HFFc6 (cell line): ENCODE measurements at places on chromosomes 13 and 19.

DNA sequence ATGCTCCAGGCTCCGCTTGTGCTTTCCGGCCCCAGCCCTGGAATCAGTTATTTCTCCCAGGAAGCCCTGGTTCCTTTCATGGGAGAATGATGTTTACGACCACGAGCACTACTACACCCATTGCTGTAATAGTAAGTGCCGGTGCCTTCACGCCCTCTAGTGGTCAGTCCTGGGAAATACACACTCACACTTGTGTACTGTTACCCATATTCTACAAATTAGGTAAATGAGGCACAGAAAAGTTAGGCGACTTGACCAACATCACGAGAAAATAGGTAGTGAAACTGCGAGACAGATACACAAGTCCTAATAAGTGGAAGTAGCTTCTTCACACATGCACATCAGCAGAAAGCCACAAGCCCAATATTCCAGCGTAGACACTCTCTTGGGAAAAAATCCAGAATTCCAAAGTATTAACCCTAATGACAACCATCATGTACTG, 21.7 kb downstream of the CEACAM21 start:
- no peak overlapping the region for H3K4me3 ChIP-seq
- H3K27ac ChIP-seq, result no peak overlapping the region
- peak; percentile 64 for DNase-seq
- peaks cover 12% of the 10 kb centered on the region; the same call in 1 of the 2 replicates for H3K4me1 ChIP-seq
- H3K27me3 ChIP-seq, result peaks cover 19% of the 10 kb centered on the region

- DNase-seq, result peak; percentile 2
- H3K4me3 ChIP-seq, result no peak overlapping the region
- no peak overlapping the region for H3K27ac ChIP-seq
- no peaks in the 10 kb centered on the region for H3K27me3 ChIP-seq
Observed at GRCh38 chr19:56748378-56748777, 76.8 kb upstream of the ZNF835 start.

DNA sequence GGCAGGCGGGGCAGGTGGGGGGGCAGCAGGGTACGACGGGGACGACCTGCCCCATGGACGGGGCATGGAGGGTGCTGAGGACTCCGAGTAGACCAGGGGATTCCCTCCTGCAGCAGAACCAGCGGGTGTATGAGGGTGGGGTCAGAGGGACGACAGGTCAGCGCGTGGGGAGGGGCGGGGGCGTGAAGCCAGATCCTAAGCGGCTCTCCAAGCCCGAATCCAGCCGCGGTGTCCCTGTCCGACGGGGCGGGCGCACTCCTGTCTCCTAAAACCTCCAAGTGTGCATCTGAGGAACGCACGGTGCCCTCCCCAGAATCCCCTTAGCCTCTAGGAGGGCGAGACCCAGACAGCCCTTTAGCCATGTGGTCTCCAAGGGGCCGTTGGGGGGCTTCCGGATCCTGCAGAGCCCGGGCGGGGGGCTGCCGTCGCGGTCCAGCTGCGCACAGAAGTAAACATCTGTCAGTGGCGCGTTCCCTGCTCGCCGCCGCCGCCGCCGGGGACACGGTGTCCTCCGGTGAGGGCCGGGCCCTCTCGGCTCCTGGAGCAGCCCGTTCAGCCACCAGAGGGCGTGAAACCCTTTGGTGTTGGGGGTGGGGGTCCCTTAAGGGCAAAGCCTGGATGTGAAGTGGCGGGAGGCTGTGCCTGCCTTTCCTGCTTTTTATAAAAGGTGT, 730 bp downstream of the NRTN start:
- H3K27me3 ChIP-seq, result peaks cover 28% of the 10 kb centered on the region
- no peak overlapping the region for H3K27ac ChIP-seq
- DNase-seq, result peak; percentile 25
- no peaks in the 10 kb centered on the region for H3K36me3 ChIP-seq
- no peak overlapping the region for H3K4me3 ChIP-seq
- H3K4me1 ChIP-seq, result peaks cover 12% of the 10 kb centered on the region; the same call in 1 of the 2 replicates

DNA sequence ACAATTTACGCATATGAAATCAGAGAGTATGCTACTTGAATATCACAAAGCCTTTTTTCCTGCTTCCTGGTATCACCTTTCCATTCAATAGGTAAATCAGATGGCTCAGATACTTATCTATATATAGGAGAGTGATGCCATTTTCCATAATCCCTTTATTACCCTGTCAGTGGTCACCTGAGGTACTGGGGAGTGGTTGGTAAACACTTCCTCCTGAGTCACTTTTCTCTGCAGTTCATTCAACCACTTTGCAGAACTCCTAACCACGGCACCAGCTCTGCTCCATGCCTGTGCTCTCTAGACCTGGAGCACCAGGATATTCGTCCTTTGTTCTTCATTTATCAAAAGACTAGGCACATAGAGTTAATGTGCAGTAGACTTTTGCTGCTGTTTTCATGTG, 748.5 kb upstream of the KLHL1 start:
- no peak overlapping the region for H3K27ac ChIP-seq
- H3K4me1 ChIP-seq, result no peaks in the 10 kb centered on the region
- no peak overlapping the region for H3K4me3 ChIP-seq

DNA sequence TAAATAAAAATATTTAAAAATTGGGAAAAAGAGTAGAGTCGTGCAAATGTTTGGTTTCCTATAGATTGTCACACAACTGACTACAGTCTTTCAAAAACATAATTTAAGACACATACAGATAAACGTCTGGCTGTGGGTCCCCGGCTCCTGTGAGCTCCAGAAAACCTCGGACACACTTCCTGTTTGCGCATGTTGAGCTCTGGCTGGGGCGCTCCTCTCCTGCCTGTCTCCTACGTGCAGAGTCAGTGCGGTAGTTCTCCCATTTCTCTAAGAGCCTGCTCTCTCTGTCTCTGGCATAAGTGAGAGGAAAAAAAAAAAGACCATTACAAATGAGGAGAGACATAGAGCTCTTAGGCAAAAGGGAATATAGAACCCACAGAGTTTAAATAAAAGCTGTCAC, 128.2 kb upstream of the OBI1 start:
- H3K36me3 ChIP-seq, result no peaks in the 10 kb centered on the region
- H3K4me1 ChIP-seq, result no peaks in the 10 kb centered on the region
- no peak overlapping the region for H3K4me3 ChIP-seq
- H3K27ac ChIP-seq, result no peak overlapping the region
- DNase-seq, result no peak

DNA sequence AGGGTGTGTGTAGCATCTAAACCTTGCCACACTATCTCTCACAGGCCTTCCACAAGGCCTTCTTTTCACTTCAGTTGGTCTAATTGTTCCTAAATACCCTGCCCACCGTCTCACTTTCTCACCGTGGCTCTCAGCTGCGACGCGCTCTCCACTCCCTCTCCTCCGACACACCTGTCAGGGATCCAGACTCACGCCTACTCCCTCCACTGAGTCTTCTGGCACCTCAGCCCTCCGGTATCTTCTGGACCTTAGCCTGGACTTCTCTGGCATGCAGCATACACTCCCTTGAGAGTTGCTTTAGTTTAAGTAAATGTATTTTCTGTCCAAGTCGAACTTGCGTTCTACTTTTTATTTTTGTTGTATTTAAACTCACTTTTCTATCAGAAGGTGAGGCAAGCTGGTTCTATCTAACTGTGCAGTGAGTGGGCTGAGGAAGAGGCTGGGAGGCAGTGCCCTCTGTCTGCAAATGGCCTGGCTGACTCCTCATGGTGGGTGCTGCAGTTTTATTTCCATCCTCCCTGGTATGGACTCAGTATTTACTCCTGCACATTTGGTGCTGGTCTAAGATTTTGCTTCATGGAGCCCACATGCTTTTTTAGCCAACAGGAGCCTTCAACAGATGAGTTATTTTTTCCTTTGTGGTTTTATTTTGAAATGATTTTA, 28.5 kb upstream of the ARGLU1 start:
- no peaks in the 10 kb centered on the region for H3K36me3 ChIP-seq
- H3K4me1 ChIP-seq, result peaks cover 7% of the 10 kb centered on the region
- H3K27me3 ChIP-seq, result peaks cover 12% of the 10 kb centered on the region
- no peak overlapping the region for H3K27ac ChIP-seq

GRCh38 chr13:28470296-28470695, 24.6 kb downstream of the FLT1 start:
- no peak for DNase-seq
- no peak overlapping the region for H3K27ac ChIP-seq
- H3K4me1 ChIP-seq, result peaks cover 60% of the 10 kb centered on the region
- no peaks in the 10 kb centered on the region for H3K27me3 ChIP-seq

DNA sequence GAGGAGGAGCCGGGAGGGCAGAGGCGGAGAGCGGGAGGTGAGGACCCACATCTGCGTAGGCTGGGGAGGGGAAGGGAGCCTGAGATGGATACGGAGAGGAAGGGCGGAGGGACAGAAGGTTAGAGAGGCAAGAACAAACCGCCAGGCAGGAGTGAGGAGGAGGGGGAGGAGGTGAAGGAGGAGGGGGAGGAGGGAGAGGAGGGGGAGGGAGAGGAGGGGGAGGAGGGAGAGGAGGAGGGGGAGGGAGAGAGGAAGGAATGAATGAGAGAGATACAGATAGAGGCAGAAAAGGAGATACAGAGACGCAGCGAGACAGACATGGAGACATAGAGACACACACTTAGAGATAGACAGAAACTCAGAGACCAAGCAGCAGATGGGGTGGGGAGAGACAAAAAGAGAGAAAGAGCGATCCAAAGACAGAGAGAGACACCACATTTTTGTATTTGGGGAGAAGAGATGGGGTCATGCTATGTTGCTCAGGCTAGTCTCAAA, 782 bp upstream of the CA11 start:
- H3K36me3 ChIP-seq, result no peaks in the 10 kb centered on the region
- no peak for DNase-seq
- H3K4me3 ChIP-seq, result peak overlapping the region; percentile 26; the same call in 1 of the 2 replicates

GRCh38 chr13:70816853-70817252, 708.6 kb upstream of the KLHL1 start:
- H3K36me3 ChIP-seq, result no peaks in the 10 kb centered on the region
- H3K4me1 ChIP-seq, result no peaks in the 10 kb centered on the region
- no peak overlapping the region for H3K4me3 ChIP-seq
- H3K27me3 ChIP-seq, result no peaks in the 10 kb centered on the region

DNA sequence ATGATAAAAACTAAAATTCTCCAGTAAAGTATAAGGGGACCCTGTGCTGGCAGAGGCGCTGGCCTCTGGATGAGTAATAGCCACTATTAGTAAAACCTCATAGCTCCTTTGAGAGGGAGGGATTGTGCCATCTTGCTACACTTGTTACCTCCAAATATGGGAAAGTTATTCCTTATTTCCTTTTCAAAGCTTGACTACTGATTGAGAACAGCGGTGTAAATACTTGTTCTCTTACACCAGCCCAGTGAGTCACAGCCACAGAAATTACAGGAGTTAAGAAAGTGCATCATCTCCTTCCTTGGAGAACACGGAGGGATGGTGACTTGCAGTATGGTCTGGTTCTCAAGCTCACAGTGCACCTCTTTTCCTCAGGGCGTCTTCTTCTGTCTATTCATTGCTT, 379.0 kb downstream of the EFNB2 start:
- H3K27me3 ChIP-seq, result no peaks in the 10 kb centered on the region; the same call in 1 of the 2 replicates
- peak overlapping the region; percentile 54 for H3K4me3 ChIP-seq
- H3K36me3 ChIP-seq, result peaks cover 14% of the 10 kb centered on the region
- H3K4me1 ChIP-seq, result peaks cover 73% of the 10 kb centered on the region
- H3K27ac ChIP-seq, result peak overlapping the region; percentile 96

GRCh38 chr19:36081894-36082293, 27.2 kb downstream of the WDR62 start:
- H3K27me3 ChIP-seq, result no peaks in the 10 kb centered on the region
- no peak overlapping the region for H3K4me3 ChIP-seq
- DNase-seq, result no peak
- H3K4me1 ChIP-seq, result no peaks in the 10 kb centered on the region

GRCh38 chr13:67048084-67048820, 181.9 kb downstream of the PCDH9 start:
- DNase-seq, result no peak
- no peak overlapping the region for H3K27ac ChIP-seq
- no peaks in the 10 kb centered on the region for H3K36me3 ChIP-seq

DNA sequence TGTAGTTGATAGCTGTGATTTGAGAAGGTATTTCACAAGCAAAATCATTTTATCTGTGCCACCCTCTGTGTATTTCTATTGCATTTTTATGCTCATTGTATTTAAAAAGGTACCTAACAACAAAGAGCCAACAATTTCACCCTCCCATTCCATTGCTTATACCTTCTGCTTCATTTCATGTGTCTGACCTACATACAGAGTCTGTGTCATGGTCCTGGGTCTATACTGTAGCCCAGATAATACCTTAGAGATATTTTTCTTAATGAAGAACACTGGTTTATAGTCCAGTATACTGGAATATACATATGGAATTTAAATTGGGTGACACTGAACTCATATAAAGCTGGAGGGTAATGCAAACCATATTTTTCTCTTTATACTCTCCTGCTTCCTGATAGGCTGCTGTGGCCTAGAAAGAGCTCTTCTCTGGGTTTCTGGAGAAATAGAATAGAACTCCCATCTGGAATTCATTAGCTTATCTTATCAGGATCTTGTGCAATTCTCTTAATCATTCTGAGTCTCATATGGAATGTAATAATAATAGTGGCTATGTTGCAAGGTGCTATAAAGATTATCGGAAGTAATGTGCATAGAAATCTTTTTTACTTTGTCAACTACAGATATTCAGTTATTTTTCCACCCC, 31.8 kb upstream of the SPART start:
- DNase-seq, result peak; percentile 29
- no peaks in the 10 kb centered on the region; the same call in none of the 2 replicates for H3K27me3 ChIP-seq
- H3K36me3 ChIP-seq, result no peaks in the 10 kb centered on the region
- H3K4me3 ChIP-seq, result no peak overlapping the region
- no peaks in the 10 kb centered on the region for H3K4me1 ChIP-seq
- H3K27ac ChIP-seq, result no peak overlapping the region

DNA sequence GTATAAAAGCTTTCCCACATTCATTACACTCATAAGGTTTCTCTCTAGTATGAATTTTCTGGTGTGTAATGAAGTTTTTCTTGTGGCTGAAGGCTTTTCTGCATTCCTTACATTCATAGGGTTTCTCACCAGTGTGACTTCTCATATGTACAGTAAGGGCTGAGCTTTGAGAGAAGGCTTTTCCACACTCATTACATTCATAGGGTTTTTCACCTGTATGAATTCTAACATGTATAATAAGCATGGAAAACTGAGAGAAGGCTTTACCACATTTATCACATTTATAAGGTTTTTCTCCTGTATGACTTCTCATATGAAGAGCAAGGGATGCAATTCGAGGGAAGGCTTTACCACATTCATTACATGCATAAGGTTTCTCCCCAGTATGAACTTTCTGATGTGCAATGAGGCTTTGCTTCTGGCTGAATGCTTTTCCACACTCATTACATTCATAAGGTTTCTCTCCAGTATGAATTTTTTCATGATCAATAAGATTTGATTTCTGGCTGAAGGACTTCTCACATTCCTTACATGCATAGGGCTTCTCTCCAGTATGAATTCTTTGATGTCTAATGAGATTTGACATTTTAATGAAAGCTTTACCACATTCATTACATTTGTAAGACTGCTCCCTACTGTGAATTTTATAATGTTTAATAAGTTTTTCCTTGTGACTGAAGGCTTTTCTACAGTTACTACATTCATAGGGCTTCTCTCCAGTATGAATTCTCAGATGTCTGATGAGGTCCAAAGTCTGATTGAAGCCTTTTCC, 42.6 kb downstream of the ZNF527 start:
- H3K27ac ChIP-seq, result no peak overlapping the region
- peaks cover 76% of the 10 kb centered on the region for H3K36me3 ChIP-seq
- H3K27me3 ChIP-seq, result peaks cover 2% of the 10 kb centered on the region
- H3K4me3 ChIP-seq, result no peak overlapping the region

- H3K27ac ChIP-seq, result no peak overlapping the region
- H3K4me3 ChIP-seq, result no peak overlapping the region
- H3K36me3 ChIP-seq, result no peaks in the 10 kb centered on the region
- no peaks in the 10 kb centered on the region for H3K27me3 ChIP-seq
- no peak for DNase-seq
Observed at GRCh38 chr13:101949681-101950080, 452.2 kb downstream of the FGF14 start.
